ENCODE measurements at places on chromosomes 7 and 10. TPM values are rescaled to one million over a fixed set of nuclear protein-coding genes. Genes with fewer than 3 reads are reported as not detected.

GRCh38 chr10:23345861-23346260 lies 1.3 kb upstream of the C10orf67 start:
- H3K4me1 ChIP-seq, result peaks cover 6% of the 10 kb centered on the region
- peaks cover 14% of the 10 kb centered on the region for H3K27me3 ChIP-seq
- no peak for DNase-seq
- H3K36me3 ChIP-seq, result no peaks in the 10 kb centered on the region
- no peak overlapping the region for H3K27ac ChIP-seq

- DNase-seq, result no peak
- H3K27ac ChIP-seq, result no peak overlapping the region
- no peaks in the 10 kb centered on the region for H3K27me3 ChIP-seq
Measured at GRCh38 chr7:120898715-120899499, 41.0 kb upstream of the TSPAN12 start.

DNA sequence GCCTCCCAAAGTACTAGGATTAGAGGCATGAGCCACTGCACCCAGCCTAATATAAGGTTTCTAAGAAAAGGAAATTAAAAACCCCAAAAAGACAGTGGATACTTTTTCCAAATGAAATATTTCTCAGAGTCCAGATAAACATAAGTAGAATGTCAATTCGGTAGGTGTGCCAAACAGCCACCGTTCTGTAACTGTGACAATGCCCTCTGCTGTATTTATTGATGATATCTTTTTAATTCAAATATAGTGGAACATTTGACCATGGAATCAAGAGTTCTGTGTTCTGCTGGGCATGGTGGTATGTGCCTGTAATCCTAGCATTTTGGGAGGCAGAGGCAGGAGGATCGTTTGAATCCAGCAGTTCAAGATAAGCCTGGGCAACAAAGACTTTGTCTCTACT lies 28.8 kb upstream of the ZRANB1 start:
- no peak overlapping the region for H3K27ac ChIP-seq
- peaks cover 11% of the 10 kb centered on the region for H3K4me1 ChIP-seq
- no peak for DNase-seq
- H3K36me3 ChIP-seq, result no peaks in the 10 kb centered on the region
- no peak overlapping the region for H3K4me3 ChIP-seq

DNA sequence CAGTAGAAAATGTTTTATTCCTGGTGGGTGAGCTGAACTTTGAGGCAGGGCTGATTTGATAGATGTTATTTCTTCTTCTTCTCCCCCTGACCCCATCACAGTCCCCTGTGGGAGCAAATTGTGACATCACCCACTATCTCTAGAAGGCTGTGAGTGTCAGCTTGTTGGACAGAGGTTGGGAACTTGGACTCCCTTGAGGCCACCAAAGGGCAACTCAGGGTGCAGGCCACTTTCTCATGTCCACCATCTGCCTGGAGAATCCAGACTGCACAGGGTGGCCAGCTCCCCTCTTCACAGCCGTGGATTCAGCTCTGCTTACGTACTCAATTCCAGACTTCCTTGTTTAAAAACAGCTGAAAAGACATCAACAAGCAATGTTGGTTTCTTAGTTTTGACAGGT lies 103.0 kb downstream of the LRRC18 start:
- no peaks in the 10 kb centered on the region for H3K4me1 ChIP-seq
- H3K27ac ChIP-seq, result no peak overlapping the region
- no peaks in the 10 kb centered on the region for H3K27me3 ChIP-seq
- DNase-seq, result no peak
- H3K4me3 ChIP-seq, result no peak overlapping the region

DNA sequence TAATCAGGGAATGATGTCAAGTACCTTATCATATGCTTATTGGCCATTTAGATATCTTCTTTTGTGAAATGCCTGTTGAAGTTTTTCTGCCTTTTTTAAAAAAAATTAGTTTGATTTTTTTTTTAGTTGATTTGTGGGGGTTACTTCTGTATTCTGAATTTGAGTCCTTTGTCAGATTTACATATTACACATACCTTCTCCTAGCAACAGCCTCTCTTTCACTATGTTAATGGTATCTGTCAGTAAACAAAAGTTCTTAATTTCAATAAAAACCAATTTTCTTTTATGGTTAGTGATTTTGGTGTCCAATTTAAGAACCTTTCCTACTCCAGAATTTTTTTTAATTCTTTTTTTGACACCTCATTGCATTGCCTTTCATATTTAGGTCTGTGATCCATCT lies 52.0 kb downstream of the CSGALNACT2 start:
- H3K4me1 ChIP-seq, result no peaks in the 10 kb centered on the region
- H3K27ac ChIP-seq, result no peak overlapping the region
- H3K4me3 ChIP-seq, result no peak overlapping the region
- peaks cover 16% of the 10 kb centered on the region for H3K36me3 ChIP-seq

GRCh38 chr10:48765527-48765926 lies 80.9 kb downstream of the WDFY4 start:
- no peaks in the 10 kb centered on the region for H3K27me3 ChIP-seq
- no peaks in the 10 kb centered on the region for H3K4me1 ChIP-seq
- no peak overlapping the region for H3K27ac ChIP-seq
- no peaks in the 10 kb centered on the region for H3K36me3 ChIP-seq

GRCh38 chr7:40921589-40922315 lies 781.1 kb downstream of the INHBA start:
- no peaks in the 10 kb centered on the region for H3K4me1 ChIP-seq
- no peak for DNase-seq
- no peaks in the 10 kb centered on the region for H3K36me3 ChIP-seq

- H3K4me3 ChIP-seq, result no peak overlapping the region
- H3K27me3 ChIP-seq, result no peaks in the 10 kb centered on the region
- no peak for DNase-seq
- no peaks in the 10 kb centered on the region for H3K36me3 ChIP-seq
- H3K4me1 ChIP-seq, result no peaks in the 10 kb centered on the region
- no peak overlapping the region for H3K27ac ChIP-seq
Measured at GRCh38 chr10:22851865-22852239, 76.0 kb upstream of the ARMC3 start.

DNA sequence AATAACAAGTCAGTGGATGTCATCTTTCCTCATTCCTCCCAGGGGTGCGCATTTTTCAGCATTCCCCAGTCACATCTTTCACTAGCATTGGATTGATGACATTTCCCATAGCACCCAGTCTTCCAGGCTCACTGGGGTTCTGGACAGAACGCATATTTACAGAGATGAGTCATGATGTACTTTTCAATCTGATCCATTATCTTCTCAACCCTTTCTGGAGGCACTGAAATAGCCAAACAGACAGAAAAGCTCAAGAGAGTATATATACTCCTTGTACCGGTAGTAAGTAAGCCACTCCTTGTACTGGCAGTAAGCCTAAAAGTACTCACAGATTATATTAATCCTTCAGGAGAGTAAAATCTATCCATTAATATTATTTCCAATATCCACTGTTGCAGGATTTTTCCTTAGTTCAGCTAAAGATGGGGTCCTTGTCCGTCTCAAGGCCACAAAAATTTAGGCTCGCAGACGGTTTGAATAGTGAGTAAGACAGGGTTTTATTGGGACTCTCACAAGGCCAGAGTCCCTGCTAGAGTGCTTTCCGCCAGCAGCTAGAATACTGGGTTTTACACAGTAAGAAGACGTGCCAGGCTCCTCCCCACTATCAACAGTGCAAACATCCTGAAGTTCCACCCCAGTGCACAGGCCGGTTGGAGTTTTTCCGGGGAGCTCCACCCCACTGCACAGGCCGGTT lies 60.8 kb downstream of the MDH2 start:
- H3K27me3 ChIP-seq, result no peaks in the 10 kb centered on the region
- H3K4me1 ChIP-seq, result no peaks in the 10 kb centered on the region
- H3K27ac ChIP-seq, result no peak overlapping the region
- no peaks in the 10 kb centered on the region for H3K36me3 ChIP-seq

- H3K4me1 ChIP-seq, result no peaks in the 10 kb centered on the region
- no peak overlapping the region for H3K27ac ChIP-seq
- H3K36me3 ChIP-seq, result no peaks in the 10 kb centered on the region
- no peak for DNase-seq
Measured at GRCh38 chr10:33237736-33238624, 96.5 kb downstream of the NRP1 start.

DNA sequence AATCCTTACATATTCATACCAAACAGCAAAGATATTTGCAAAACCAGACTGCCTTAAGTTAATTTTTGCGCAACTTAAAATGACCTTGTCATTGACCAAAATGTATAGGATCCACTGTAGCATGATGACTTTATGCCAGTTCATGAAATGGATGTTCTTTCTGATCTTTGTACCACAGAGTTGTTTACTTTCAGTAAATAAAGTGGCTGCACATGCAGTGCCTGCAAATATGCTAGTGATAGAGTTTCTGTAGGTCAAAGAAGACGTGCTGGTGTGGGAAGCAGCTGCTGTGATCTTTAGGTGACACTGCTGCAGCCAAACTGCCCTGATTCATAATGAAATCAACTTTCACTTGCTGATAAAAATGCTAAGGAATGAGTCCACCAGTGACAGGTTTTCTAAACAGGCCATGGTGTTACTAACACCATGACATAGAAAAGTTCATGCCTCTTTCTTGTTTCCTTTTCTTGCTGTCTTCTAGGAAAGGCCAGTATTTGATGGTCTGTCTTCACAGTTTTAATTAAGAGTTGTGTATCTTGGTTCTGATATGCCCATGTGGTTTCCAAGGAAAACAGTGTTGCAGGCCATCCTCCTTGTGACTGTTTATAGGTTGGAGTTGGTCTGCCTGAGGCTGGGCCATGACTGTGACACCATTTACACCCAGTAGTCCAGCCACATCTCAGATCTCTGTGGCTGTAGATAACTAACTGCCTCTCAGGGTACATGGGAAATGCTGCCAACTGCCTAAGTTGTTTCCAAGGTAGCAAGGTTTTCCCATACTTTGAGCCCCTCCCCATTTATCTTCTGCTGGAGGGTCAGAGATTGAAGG lies 62.5 kb downstream of the INSYN2A start:
- no peaks in the 10 kb centered on the region for H3K36me3 ChIP-seq
- no peaks in the 10 kb centered on the region for H3K4me1 ChIP-seq
- H3K4me3 ChIP-seq, result no peak overlapping the region
- no peak overlapping the region for H3K27ac ChIP-seq
- no peak for DNase-seq

GRCh38 chr7:36217961-36218284 lies 64.9 kb downstream of the EEPD1 start:
- no peak overlapping the region for H3K27ac ChIP-seq
- H3K36me3 ChIP-seq, result no peaks in the 10 kb centered on the region
- no peaks in the 10 kb centered on the region for H3K27me3 ChIP-seq
- DNase-seq, result no peak
- H3K4me1 ChIP-seq, result no peaks in the 10 kb centered on the region
- H3K4me3 ChIP-seq, result no peak overlapping the region

DNA sequence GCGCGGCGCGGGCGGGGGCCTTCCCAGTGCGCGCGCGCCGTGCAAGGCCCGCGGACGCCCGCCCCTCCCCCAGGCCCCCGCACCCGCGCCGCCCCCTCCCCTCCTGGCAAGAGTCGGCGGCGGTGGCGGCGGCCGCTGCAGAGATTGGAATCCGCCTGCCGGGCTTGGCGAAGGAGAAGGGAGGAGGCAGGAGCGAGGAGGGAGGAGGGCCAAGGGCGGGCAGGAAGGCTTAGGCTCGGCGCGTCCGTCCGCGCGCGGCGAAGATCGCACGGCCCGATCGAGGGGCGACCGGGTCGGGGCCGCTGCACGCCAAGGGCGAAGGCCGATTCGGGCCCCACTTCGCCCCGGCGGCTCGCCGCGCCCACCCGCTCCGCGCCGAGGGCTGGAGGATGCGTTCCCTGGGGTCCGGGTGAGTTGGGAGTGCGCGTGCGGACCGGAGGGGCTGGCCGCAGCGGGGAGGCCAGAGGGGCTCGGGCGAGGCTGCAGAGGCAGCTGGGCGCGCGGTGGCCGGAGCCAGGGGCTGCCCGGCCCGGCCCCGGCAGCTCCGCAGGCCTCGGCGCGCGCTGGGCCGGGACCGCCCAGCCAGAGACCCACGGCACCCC lies at the start of gene BMPR1A:
Gene BMPR1A (plus strand): TSS at position 109 of the 602 bp plus-strand sequence. CDS start 119,400 bp downstream, outside the sequence.
- H3K36me3 ChIP-seq, result no peaks in the 10 kb centered on the region
- no peak within 1 kb of the TSS for H3K27ac ChIP-seq
- DNase-seq, result no peak
- peaks cover 15% of the 10 kb centered on the region for H3K27me3 ChIP-seq
- H3K4me1 ChIP-seq, result peaks cover 14% of the 10 kb centered on the region

GRCh38 chr7:157676456-157677255 lies 339.9 kb downstream of the DNAJB6 start:
- no peak for DNase-seq
- H3K4me1 ChIP-seq, result no peaks in the 10 kb centered on the region
- peaks cover 24% of the 10 kb centered on the region for H3K27me3 ChIP-seq

DNA sequence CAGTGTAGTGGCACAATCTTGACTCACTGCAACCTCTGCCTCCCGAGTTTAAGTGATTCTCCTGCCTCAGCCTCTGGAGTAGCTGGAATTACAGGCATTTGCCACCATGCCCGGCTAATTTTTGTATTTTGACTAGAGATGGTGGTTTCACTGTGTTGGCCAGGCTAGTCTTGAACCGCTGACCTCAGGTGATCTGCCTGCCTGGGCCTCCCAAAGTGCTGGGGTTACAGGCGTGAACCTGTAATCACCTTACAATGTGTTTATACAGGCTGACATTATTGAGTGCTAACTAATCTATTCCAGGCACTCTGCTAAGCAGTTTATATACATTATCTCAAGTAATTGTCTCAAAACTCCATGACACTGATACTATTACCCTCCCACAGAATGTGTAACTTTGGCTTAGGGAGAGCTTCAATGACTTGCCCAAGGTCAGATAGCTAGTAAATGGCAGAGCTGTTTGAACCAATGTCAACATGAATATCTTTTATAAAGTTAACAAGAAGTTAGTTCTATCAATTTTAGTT lies 36.8 kb downstream of the KIFBP start:
- no peaks in the 10 kb centered on the region for H3K27me3 ChIP-seq
- H3K4me1 ChIP-seq, result peaks cover 40% of the 10 kb centered on the region
- no peak overlapping the region for H3K4me3 ChIP-seq
- DNase-seq, result no peak

Gene ELOVL3
- total RNA-seq, result not detected

Gene FAM13C
- not detected for total RNA-seq

Gene SPDYE2B
- total RNA-seq, result not detected

Gene MSMB
- total RNA-seq, result not detected
